ENCODE measurements at places on chromosomes 2 and 18.

DNA sequence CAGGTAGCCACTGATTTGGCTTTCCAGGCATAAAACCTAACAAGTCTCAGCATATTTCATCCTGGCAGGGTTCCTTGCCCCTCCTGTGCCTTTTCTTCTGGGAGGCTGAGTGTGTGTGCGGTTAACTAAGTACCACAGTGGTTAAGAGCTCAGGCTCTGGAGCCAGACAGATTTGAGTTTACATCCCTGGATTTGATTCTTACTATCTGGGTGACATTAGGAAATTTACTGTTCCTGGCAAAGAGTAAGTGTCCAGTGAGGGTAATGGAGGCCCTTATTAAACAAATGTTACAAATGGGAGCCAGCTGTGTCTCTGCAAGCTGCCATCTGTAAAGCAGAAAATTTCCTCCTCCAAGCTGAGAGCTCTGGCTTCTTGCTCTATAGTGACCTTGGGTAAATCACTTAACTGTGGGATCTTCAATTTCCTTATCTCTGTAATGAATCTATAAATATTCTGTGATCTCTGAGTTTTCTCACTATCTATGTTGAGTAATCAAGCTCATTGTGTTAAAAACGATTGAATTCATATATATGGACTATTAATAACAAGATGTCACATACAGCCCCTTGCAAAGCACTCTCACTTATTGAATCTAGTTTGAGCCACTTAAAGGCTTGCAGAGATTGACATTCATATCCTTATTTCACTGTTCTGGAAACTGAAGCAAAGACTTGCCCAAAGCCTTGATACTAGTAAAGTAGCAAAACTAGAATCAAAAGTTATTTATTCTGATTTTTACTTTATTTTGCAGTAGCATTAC lies 6.5 kb upstream of the COBLL1 start:
- no peak for DNase-seq

DNA sequence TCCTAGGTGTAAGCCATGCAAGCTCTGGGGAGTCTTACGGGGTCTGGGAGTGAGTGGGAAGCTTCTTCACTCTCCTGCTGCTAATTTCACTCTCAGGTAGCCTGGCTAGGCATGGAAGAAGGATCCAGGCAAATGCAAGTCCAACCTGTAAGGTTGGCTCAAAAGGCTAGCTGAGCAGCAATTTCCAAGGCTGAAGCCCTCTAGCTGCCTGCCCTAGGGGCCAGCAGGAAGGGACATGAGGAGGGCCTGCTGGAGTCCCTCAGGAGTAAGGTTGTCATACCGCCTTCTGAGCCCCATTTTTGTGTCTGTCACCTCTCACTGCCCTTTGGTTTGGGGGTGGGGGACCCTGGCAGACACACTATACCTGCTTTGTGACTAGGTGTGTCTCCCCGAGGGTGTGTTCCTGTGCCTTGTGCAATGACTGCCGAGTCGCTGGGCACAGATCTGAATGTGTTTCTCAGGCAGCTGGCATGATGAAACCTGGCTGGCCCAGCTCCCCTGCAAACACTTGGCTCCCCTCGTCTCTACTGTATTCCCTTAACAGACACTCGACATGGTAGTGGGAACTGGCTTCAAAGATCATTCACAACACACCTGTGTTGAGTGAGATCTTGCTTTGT lies 123.9 kb upstream of the FAM136A start:
- no peak for DNase-seq

DNA sequence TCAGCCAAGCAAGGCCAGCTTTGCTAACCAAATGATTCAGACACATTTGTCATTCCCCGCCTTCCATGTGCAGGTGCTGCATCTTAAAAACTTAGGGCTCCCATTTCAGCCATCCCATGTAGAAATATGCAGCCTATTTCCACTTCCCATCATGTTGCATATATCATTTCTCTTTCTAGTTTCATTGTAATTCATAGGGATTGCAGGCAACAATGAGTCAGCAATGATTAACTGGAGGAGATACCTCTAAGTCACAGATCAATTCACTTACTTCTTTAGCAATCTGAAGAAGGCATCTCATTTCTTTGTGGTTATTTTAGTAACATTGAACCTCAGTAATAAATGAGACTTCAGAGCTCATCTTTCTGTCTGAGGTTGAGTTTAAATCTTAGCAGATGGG lies 276.1 kb upstream of the PKDCC start:
- DNase-seq, result no peak

GRCh38 chr2:177599956-177600355 lies 207.4 kb downstream of the AGPS start:
- DNase-seq, result no peak

GRCh38 chr2:220174826-220175225 lies 547.4 kb downstream of the SLC4A3 start:
- DNase-seq, result no peak

DNA sequence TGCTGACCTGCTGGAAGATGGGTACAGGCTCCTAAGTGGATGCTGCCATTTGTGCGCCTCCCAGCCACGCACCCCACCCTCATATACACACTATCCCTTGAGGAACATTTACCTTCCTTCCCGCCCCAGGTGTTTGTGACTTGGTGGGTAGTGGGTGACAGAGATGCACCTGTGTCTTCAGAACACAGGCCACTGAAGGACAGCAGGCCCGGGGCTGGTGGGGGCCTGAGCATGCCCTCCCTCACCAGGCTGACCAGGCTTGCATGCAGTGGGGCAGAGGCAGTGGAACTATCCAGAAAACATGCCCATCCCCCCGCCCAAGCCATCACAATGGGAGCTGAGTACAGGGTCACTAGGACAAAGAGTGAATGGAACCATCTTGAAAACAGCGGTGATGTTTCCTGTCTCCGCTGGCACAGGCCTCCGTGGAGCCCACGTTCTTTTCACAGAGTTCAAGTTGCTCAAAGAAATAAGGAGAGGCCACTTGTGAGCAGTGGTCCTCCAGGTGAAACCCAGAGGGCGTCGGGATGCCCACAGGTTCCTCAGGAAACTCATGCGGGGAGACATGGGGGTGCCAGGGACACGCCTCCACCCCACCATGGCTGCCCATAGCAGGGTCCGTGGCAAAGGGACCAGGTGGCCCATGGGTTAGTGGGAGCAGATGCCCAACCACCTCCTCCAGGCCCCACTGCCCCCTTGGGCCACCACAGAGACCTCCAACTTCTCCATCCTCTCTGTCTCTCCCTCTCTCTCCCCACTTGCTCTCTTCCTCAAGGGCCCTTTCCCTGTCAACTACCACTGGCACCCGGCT lies 90.9 kb downstream of the MALT1 start:
- no peak for DNase-seq

GRCh38 chr2:230874456-230874855 lies 9.7 kb downstream of the ITM2C start:
- DNase-seq, result no peak

- DNase-seq, result no peak
These were observed 118.5 kb upstream of the ZFP36L2 start for GRCh38 chr2:43344868-43345373.

- DNase-seq, result no peak
These were observed 55.7 kb downstream of the LOXHD1 start for GRCh38 chr18:46601141-46601805.

DNA sequence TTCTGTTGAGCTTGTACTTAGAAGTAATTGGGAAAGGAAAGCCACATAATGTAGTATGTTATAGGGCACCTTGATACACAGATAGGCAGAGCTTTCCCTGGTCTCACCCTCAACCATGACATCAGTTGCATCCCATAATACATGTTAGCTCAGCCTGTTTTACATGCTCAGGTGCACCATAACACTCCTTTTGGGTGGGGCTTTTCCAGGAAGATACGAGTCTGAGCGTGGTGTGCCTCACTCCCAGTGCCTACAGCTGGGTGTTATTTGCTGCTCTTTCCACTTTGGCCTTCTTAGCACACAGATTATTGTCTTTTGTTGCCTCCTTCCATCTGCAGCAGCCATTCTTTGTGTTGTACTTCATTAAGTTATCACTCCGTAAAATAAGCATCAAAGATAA lies 11.9 kb downstream of the TTC39C start:
- no peak for DNase-seq

GRCh38 chr2:200337621-200338020 lies 31.1 kb downstream of the SPATS2L start:
- DNase-seq, result no peak

GRCh38 chr2:150485114-150485870 lies 2.2 kb downstream of the RND3 start:
- no peak for DNase-seq

DNA sequence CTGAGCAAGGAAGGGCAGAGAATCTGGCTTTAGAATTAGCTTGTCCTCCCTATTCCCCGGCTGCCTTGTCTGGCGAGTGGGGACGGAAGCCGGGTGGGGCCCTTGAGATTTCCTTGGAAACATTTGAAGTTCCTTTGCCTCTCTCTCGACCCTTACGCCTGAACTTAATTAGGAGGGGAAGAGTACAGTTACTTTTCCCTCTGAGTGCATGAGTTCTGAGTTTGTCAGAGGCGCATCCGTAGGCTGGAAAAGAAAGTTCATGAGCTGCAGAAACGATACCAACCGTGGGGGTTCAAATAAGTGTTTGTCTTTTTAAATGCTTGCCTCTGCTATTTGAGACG lies 468 bp downstream of the PIKFYVE start:
- DNase-seq, result no peak

GRCh38 chr18:79129120-79129519 lies 59.9 kb downstream of the ATP9B start:
- no peak for DNase-seq

DNA sequence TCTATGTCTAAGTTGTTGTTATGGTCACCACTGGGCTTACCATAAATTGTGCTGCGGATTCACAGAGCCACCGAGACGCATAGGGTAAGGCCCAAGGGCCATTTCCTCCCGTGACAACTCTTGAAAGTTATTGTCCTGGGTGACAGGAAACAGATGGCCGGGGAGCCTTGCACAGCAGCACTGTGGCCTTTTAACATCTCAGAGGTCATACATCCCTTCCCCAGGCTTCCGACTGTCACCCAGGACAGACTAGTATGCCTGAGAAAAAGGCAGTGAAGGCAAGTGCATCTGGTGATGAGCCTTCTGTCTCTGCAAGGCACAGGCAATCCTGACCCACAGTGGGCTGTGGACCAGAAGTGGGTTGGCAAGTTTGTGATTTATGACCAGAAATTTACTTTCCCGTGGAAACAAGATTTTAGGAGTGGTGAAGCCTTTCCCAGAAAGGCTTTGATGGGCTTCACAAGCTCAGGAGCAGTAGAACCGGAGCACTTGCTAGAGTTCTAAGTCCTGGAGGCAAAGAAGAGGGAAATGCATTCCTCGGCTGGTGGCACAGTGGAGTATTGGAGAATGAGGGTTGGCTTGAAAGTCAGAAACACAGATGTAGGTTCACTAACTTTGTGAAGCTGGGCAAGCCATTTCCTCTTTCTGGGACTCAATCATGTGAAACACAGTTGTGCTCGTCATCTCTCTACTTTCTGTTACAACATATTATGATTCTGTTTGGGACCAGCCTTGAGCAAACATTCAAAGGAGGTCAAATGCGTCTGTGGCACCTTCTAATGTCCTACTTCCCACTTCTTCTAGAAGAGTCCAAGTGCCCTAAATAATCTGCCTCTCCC lies 2.0 kb upstream of the CAPN14 start:
- DNase-seq, result no peak

DNA sequence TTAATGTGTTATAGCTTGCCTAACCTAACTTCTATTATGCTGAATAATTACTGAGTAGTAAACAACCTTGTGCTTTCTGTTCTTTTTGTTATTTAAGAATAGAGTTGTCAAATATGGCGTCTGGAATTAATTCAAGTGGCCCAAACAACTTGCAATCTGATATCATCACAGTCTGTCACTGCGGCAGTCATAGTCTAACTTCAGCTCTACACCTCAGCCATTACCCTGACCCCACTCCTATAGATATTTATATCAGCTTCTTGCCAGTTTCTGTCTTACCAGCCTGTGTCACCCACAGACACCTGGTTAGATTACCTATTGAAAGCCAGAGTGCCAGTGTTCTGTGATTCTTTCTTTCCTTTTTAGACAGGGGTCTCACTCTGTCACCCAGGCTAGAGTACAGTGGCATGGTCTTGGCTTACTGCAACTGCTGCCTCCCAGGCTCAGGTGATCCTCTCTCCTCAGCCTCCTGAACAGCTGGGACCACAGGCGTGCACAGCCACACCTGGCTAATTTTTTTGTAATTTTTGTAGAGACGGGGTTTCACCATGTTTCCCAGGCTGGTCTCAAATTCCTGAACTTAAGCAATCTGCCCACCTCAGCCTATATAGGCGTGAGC lies 14.1 kb upstream of the KLHL41 start:
- DNase-seq, result no peak

DNA sequence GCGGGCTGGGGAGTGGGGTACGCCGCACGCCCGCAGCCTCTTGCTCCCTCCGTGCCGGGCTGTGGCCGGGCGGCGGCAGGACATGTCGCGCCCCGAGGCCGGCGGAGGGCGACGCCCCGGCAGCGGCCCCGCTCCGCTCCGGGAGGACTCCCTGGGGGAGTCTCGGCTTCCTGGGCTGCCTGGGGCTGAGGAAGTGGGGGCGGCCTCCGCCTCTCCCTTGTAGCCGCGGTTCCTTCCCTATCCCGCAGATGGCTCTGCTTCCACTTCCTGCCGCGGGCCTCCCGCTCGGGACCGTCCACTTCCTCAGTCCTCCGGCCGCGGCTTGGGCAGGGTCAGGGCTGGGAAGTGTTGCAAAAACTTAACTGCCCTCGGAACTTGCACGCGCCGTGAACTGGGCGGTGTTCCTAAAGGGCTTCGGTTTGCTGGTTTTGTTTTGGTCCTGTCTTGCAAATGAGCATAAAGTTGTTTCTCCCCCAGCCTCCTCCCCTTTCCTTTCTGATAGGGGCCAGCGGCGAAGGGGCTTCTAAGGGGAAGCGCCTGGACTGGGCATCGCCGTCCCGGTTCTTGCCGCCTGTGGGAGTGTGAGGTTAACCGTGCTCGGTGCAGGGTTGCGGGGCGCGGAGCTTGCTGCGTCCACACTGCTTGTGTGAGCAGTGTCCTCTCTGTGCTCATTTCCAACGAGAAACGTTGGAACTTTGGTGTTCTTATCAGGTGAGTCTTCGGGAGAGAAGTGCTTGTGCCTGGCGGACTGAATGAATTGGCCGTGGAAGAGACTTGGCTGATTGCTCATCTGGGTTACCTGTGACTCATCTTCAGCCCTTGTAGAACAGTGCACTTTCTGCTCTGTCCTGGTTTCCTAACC lies 600 bp downstream of the RALB start:
- DNase-seq, result no peak

DNA sequence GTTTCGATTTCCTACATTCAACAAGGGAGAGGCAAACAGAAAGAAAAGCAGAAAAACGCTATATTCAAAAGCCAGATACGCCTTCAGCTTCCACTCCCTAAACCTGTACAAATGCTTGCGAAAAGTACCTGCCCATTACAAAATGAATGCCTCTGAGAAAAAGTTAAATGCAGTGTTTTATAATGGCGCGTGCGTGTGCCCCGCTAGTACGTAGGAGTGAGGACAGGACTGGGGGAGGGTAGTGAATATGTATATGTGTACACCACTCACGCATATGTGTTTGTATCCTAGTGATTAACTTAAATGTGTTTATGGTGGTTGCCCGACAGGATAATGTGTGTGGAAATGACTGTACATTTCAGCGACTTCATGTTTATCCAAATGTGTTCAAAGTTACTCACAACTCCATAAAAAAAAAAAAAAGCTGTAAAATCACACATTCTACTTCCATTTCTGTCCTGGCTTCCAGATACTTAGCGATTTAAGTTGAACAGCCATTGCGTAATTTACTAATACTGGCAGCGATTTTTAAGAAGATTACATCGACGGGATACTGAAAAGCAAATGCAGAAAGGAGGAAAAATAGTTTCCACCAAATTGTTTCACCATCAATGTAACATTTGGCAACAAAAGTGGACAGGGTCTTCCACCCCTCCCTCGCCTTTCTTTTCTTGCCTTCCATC lies 1.3 kb downstream of the NEUROD1 start:
- no peak for DNase-seq
